Testis (tissue), 5 donors: ENCODE measurements at places on chromosomes 6 and 20. TPM values are rescaled to one million over a fixed set of nuclear protein-coding genes. Genes with fewer than 3 reads are reported as not detected.
A peak's percentile ranks its signal among the peaks of the same experiment; 100 is the strongest.

The BPIFB2 gene
- 1.4 TPM for total RNA-seq

DNA sequence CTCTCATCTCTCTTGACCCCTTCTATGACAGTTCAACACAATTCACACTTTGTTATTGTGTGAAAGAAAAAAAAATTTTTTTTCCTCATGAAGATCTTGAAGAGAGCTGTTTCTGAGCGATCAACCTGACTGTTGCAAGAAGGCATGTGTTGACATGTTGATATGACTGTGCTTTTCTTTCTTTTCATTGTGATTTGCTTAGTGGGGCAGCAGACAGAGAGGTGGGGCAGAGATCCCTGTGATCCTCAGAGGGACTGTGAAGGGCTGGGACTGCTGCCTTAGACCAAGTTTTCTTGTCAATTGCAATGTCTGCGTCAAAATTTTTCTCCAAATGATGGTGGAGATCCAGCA is 70.8 kb upstream of the IYD start:
- DNase-seq = no peak

The SSTR4 gene
- total RNA-seq = not detected

GRCh38 chr20:19789009-19789408 is 31.0 kb downstream of the RIN2 start:
- DNase-seq = no peak

The ME1 gene
- total RNA-seq = 32.9 TPM

- DNase-seq = no peak
These were observed 68.2 kb upstream of the FUCA2 start for GRCh38 chr6:143579703-143580102.

The CCDC170 gene
- total RNA-seq = 3.1 TPM

DNA sequence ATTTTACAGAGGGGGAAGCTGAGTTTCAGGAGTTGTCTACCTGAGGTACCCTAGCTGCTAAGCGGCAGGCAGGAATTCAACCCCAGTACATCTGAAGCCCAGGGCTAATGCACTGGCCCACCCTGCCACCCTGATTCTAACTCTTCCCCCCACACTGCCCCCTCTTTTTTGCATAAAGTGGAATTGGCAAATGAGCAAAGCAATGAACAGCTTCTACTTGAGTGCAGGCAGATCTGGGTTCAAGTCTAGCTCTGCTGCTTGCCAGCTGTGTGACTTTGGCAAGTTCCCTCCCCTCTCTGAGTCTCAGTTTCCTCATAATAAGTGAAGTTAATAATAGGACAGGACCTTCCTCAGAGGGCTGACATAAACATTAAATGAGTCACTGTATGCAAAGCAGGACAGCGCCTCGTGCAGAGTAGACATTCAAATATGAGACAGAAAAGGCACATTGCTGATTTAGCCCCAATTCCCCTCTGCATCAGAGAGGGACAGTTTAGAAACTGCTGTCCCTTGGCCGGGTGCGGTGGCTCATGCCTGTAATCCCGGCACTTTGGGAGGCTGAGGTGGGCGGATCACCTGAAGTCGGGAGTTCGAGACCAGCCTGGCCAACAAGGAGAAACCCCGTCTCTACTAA is 4.7 kb downstream of the ADA start:
- no peak for DNase-seq

- DNase-seq = no peak
These were observed 68.4 kb upstream of the NOX3 start for GRCh38 chr6:155523821-155524651.

- DNase-seq = no peak
These were observed 93.8 kb downstream of the FOXA2 start for GRCh38 chr20:22490287-22491193.

GRCh38 chr20:36407199-36407733 is 101.1 kb downstream of the DLGAP4 start:
- no peak for DNase-seq

DNA sequence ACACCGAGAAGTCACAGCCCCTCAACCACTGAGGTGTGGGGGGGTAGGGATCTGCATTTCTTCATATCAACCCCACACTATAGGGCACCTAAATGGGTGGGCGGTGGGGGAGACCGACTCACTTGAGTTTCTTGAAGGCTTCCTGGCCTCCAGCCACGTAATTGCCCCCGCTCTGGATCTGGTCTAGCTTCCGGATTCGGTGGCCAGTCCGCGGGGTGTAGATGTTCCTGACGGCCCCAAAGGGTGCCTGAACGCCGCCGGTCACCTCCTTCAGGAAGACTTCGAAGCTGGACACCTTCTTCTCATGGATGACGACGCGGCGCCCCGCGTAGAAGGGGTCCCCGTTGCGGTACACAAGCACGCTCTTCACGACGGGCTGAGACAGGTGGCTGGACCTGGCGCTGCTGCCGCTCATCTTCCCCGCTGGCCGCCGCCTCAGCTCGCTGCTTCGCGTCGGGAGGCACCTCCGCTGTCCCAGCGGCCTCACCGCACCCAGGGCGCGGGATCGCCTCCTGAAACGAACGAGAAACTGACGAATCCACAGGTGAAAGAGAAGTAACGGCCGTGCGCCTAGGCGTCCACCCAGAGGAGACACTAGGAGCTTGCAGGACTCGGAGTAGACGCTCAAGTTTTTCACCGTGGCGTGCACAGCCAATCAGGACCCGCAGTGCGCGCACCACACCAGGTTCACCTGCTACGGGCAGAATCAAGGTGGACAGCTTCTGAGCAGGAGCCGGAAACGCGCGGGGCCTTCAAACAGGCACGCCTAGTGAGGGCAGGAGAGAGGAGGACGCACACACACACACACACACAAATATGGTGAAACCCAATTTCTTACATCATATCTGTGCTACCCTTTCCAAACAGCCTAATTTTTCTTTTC is at the start of gene DCDC2:
Gene DCDC2 (minus strand): TSS at position 724 of the 883 bp plus-strand sequence. CDS start 309 bp downstream, at position 415.
- peak; percentile 64 for DNase-seq

- peak; percentile 45 for DNase-seq
These were observed 37.1 kb upstream of the NCOA3 start for GRCh38 chr20:47464380-47465101.

DNA sequence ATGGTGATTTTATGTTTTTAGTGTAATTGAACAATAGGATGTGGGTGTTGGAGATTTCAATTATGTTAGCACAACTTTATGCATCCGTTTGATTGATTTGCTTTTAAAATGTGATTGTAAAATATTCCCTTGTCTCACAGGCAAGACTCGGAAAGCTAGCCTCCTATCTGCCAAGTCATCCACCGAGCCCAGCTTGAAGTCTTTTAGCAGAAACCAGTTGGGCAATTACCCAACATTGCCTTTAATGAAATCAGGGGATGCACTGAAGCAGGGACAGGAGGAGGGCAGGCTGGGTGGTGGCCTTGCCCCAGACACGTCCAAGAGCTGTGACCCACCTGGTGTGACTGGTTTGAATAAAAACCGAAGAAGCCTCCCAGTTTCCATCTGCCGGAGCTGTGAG is 200.9 kb downstream of the SASH1 start:
- DNase-seq = no peak

The RALGAPA2 gene
- total RNA-seq = 61.5 TPM

DNA sequence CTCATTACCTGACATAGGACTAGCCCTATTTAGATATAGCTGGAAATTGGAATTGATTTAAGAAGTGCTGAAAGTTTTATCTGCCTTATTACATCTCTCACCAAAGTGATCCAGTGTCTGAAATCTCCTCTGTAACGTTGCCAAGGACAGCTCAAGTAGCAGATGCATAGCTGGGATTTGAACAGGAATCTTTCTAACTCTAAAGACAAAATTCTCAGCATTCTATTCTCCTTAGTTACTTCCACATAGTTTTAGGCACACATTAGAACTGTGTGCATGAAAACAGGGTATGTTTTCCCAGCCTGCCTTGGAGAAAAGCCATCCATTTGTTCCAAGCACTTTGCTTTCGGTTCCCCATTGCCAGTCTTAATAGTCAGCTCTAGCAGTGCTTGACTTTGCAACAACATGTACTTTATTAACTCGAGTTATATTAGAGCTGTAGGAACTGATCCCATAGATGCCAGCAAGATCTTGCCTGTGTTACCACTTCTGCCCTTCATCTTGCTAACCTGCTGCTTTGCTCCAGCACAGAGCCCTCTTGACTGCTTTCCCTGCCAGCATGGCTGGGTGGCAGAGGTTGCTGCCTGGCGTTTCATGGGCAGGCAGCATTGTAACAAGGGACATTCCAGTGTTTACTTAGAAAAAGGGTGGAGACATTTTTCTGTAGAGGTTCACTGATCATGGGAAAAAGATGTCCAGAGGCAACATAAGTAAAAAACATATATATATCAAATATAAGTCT is 56.1 kb upstream of the STMND1 start:
- DNase-seq = no peak

DNA sequence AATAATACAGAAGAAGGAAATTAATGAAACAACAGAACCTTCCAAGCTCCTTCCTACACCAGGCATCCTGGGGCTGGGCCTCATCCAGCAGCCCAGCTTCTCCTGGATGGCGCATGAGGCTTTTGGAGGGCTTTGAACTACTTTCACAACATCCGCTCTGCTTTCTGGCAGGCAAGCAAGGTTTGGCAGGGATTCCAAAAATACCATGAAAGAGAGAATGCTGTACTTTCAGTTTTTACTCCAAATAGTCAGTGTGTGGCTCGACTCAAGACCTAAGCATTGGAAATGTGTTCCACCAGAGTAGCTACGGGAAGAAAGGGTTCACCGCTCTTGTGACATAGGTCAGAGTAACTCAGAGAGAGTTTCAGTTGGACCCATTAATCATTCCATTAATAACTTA is 125.4 kb downstream of the OPRM1 start:
- peak; percentile 66 for DNase-seq

The ISM1 gene
- 0.55 TPM for total RNA-seq

GRCh38 chr6:150966786-150967185 is 101.3 kb downstream of the MTHFD1L start:
- DNase-seq = no peak

- peak; percentile 68 for DNase-seq
These were observed 2.8 kb downstream of the RAET1E start for GRCh38 chr6:149895048-149895590.

GRCh38 chr6:166456395-166457156 is 73.8 kb upstream of the MPC1 start:
- DNase-seq = no peak

GRCh38 chr20:6692566-6693173 is 74.8 kb upstream of the BMP2 start:
- no peak for DNase-seq

GRCh38 chr20:58251979-58252591 is 23.6 kb upstream of the ANKRD60 start:
- DNase-seq = no peak

The ZNF76 gene
- 97.3 TPM for total RNA-seq

The HLA-F gene
- 28.1 TPM for total RNA-seq

DNA sequence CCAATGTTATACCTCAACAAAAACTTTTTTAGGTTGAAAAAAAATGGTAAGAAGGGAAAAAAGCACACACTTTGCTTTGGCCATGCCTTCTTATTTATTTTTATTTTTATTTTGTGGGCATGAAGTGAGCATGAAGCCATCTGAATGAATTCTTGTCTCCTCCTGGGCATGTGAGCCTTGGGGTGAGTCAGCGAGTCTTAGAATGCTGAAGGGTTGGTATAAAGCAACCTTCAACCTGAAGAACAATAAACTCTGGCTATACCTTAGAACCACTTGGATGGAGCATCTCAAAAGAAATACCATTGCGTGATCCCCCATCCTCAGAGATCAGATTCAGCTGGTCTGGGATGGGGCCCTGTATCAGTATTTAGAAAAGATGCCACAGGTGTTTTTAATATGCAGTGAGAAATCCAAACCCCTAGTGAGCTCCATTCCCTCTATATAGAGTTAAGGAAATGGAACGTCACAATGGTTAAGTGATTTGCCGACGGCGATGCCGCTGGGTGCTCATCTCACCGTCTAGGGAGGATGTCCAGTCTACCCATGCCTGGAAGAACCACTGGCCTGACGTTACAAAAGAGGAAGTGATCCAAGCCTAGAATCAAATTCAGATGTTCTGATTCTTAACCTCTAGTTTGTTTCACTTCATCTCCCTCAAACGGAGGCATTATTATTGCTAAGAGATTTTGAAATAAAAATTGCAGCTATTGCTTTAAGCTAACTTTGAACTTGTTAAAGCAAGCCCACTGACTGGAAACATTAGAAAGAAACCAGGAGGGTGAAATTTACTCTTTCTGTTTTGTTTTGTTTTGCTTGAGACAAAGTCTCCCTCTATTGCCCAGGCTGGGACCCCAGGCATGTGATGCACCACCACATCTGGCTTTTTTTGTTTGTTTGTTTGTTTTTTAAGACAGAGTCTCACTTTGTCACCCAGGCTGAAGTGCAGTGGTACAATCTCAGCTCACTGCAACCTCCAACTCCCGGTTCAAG is 67.1 kb downstream of the EDN1 start:
- DNase-seq = no peak

DNA sequence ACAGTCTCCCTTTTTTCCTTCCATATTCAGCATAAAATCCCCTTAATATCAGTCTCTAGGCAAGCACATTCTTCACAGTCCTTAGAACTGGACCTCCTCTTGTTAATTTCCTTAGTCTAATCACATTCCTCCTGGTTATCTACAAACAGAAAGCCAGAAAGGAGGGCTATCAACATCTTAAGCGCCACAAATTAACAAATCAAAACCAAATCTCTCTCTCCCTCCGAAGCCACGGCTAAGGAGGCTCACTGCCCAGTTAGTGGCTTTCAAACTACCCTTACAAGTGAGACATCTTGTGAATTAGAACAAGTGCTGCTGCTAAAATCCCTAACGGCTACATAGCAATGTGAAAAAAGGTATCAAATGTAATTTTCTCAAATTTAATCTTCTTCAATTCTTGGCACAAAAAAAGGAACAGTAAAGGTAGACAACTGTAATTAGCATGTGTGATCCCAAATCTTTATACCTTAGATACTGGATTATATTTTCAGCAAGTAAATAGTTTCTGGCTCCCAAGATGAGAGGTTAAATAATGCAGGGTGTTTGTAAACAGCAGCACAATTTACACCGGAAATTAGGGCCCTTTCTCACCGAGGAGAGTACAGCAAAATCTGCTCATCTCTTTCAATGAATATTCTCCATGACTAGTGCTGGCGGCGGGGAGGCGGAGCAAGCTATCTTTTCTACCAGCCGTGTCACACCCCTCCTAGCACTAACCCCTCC is 1.4 kb upstream of the TRIM39 start:
- peak; percentile 71 for DNase-seq

GRCh38 chr20:48892049-48892470 is 29.5 kb upstream of the ARFGEF2 start:
- no peak for DNase-seq

DNA sequence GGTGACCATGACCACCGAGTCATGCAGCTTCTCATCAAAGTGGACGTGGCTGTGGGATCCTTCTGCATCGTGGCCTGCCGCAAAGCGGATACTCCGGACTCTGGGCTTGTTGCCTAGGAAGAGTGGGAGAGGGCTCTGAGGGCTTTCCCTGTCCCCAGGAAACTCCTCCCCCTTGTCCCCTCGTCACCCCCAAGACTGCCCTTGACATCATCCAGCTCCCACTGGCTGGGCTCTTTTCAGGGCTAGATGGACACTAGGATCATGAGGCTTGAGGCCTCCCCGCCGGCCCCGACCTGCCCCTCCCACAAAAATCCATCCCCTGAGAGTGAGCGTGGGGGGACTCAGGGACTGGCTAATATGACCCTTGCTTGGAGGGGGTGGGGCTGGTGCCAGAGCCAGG is 9.0 kb downstream of the ADISSP start:
- DNase-seq = no peak

GRCh38 chr6:30735668-30736314 is 6.7 kb downstream of the FLOT1 start:
- DNase-seq = no peak

- no peak for DNase-seq
These were observed 7.5 kb downstream of the NCOA3 start for GRCh38 chr20:47509104-47509661.
